ENCODE measurements at places on chromosomes 5 and 9.

GRCh38 chr9:91151718-91152095 lies 210.0 kb downstream of the AUH start:
- no peak for DNase-seq

DNA sequence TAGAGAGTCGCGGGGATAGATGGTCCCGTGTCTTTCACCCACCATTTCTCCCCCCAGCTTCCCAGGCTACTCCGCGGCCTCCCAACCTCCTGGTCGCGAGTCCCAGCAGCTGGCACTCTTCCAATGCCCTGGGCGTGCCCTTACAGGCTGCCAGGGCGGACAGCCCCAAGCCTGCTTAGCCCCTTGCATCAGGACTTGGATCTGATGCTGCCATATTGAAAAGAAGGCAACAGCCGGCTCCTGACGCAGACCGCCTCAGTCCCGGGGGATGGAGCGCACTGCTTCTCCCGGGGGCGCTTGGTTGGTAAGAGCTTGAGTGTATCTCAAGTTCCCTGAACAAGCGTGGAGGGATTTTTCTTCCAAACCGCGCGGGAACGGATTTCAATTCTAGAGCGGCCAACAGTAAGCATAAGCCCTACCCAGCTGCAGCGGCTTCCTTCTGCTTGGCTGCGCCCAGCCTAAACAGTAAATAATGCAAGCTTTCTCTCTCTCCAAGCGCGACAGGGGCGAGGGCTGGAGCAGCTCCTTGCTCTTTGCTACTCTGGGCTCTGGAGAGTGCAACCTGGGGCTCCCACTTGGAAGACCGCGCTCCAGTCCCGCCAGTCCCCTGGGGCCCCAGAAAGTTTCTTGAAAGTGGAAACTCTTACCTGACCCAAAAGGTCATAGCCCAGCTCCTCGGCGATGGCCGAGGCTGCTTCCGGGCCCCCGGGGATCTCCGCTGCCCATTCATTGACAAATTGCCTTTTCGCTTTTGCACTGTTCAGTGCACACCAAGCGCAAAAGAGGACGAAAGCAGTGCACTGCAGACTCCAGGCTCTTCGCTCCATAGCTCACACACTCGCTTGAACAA lies 607 bp downstream of the PCSK1 start:
- DNase-seq: no peak

DNA sequence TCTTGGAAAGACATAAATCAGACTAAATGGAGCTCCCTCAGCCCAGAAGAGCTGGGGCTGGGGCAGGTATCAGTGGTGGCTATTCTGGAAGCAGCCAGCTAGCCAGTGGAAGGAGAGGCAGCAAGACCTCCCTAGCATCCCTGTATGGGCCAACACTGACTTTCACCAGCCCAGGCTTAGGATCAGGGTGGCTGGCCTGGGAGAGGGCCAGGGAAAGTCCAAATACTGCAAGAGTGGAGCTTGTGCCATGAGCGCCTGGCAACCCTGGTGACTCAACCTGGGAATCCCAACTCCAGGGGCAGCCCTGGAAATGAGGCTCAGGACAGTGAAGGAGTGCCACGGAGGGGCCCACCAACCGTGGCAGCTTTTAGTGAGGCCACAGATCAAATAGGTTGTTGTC lies 7.6 kb upstream of the IRF1 start:
- DNase-seq: no peak

DNA sequence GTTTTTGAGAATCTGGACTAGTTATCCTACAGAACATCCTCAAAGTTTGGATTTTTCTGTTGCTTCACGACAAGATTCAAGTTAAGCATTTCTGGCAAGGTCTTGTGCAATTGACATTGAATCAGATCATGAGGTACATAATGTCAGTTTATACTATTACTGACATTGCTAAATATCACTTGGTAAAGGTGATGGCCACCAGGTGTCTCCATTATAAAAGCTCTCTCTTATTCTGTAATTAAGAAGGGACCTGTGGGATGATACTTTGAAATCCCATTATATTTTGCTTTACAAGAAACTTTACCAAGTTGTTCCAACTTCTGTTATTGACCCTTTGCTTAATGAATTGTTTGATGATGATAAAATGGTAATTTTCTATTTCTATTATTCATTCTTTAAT lies 131.0 kb upstream of the ASTN2 start:
- DNase-seq: no peak

DNA sequence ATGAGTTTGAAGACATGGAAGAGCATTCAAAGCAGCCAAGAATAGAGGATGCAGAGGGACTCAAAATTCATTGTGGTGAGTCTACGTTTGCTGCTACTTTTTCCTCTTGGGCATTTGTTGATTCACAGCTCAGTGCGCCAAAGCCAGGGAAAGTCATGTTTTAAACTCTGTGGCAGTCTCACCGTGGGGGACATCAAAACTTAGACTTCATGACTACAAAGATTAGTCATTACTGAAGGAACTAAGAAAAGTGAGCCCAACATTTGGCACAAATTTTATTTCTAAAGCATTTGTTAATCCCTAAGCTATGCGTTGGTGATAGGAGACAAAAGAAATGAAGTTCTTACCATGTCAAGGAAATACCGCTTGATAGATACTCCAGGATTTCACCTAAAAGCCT lies 73.7 kb upstream of the MTAP start:
- no peak for DNase-seq

- no peak for DNase-seq
These were observed 53.2 kb downstream of the ENC1 start for GRCh38 chr5:74587300-74587699.

DNA sequence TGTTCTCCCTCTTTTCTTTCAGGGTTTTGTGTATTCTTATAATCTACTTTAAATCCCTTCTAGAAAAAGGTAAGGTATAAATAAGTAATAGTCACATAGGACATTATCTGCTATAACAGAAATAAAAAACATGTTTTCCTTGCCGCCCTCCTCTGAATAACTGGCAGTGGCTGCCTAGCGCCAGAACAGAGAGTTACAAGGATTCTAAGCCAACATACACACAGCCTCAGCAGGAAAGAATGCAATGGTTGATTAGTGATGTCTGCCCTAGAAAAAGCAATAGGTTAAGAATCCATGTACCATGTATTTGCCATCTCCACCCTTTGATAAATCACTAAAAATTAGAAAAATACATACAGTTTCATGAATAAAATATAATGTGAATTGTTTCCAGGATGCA lies 4.9 kb downstream of the MED27 start:
- DNase-seq: no peak

GRCh38 chr9:129910628-129911567 lies 75.6 kb downstream of the USP20 start:
- no peak for DNase-seq

GRCh38 chr5:93611976-93612854 lies 29.2 kb downstream of the NR2F1 start:
- no peak for DNase-seq

GRCh38 chr5:94906750-94907149 lies 288.3 kb downstream of the SLF1 start:
- DNase-seq: no peak

- DNase-seq: no peak
These were observed 230.7 kb downstream of the ASTN2 start for GRCh38 chr9:117184173-117184572.

DNA sequence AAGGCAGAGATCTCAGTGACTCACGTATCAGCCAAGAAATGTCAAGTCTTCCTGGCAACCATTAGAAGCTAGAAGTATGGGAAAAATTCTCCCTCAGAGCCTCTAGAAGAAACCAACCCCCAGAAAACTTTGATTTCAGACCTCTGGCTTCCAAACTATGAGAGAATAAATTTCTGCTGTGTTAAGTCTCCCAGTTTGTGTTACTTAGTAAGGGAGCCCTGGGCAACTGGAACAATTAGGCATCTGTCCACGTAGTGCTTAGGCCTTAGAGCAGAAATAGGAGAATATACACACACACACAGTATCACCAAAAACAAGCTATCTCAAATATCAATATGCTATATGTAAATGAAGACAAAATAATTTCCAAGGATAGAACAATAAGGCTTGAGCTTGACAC lies 894.8 kb upstream of the CDH10 start:
- no peak for DNase-seq

GRCh38 chr9:132792547-132792946 lies 85.5 kb downstream of the AK8 start:
- no peak for DNase-seq

- no peak for DNase-seq
These were observed 37.6 kb downstream of the ACER2 start for GRCh38 chr9:19446361-19446861.

GRCh38 chr9:33249087-33249658 lies 9.2 kb downstream of the SPINK4 start:
- DNase-seq: no peak

DNA sequence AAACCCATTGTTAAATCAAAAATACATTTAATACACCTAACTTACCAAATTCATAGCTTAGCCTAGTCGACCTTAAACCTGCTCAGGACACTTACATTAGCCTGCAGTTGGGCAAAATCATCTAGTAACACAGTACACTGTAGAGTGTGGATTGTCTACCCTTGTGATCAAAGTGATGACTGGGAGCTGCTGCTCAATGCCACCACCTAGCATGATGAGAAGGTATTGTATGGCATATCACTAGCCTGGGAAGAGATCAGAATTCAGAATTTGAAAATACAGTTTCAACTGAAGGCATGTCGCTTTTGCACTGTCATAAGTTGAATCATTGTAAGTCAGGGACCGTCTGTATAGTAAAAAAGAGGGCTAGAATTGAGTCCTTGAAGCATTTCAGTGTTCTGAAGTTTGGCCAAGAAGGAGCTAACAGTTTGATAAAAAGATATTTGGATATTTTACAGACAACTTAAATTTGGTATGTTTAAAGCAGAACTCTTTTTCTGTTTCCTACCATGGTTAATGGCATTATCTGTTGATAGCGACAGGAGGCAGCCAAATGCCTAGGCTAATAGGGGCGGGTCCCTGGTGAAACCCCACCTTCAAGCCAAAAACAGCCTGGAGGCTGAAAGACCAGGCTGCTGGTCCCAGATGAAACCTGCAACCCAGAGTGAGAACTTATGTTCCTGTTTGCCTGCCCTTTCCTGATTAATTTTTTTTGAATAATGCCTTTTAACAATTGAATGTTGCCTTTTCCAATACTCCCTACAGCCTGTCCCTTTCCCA lies 23.0 kb downstream of the SMIM15 start:
- DNase-seq: no peak

DNA sequence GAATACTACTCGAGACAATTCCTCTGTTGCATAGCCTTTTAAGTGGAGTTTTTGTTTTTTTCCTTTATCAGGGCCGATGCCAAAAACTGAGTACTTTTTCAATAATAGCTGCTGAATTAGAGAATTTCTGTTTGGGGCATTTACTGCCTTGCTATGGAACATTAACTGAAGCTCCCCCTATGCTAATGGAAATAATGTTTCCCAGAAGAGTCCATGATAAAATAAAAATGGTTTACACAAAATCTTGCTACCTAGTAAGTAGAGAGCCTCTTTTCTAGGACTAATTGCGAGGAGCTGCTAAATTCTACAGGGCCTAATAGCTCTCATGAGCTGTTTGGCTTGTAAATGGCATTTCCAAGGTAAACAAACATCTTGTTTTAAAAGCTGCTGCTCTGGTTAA lies 128.2 kb upstream of the MYO10 start:
- no peak for DNase-seq

GRCh38 chr9:135812961-135813360 lies 94.4 kb downstream of the CAMSAP1 start:
- no peak for DNase-seq

GRCh38 chr5:35306716-35307365 lies 76.6 kb upstream of the PRLR start:
- no peak for DNase-seq

GRCh38 chr5:12668564-12668963 lies 764.3 kb upstream of the CTNND2 start:
- no peak for DNase-seq

- no peak for DNase-seq
These were observed 271.8 kb downstream of the TRIM32 start for GRCh38 chr9:116958881-116959280.

GRCh38 chr5:141010047-141010793 lies 41.0 kb upstream of the PCDHB1 start:
- DNase-seq: no peak

- DNase-seq: no peak
These were observed 170.5 kb downstream of the DCP2 start for GRCh38 chr5:113147101-113147508.

DNA sequence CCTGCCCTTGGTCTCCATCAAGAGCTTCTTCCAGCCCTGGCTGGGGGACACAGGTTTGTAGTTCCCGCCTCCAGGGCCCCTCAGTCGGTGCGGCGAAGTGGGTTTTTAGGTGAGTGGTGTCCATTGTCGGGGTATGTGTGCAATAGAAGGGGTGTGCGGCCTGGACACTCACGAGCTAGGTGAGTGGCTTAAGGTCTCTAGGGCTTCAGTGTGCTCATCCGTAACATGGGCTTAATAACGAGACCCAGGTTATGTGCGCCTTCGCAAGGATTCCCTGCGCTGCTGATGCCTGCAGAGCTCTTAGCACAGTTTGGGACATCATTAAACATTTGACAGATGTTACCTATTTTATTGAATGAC lies 656 bp downstream of the CEP78 start:
- no peak for DNase-seq

GRCh38 chr5:55364537-55365055 lies 56.8 kb downstream of the MTREX start:
- no peak for DNase-seq

DNA sequence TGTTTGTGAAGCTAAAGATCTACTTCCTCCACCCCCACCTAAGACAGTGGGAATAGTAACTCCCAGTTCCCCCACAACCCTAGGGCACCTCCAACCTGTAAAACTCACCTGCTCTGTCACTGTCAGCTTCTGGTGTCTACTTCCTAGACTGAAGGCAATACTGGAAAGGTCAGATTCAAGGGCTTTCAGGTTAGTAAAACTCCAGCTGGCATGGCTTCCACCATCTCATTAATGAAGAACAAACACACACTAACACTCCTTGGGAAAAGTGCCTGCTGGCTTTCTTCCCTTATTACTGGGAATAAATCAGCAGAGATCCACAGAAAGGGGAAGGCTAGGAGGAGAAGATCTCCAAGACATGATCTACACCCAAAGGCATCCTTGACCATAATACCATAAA lies 109.9 kb downstream of the TMEM174 start:
- DNase-seq: no peak

GRCh38 chr5:12292610-12293204 lies 388.5 kb upstream of the CTNND2 start:
- DNase-seq: no peak

DNA sequence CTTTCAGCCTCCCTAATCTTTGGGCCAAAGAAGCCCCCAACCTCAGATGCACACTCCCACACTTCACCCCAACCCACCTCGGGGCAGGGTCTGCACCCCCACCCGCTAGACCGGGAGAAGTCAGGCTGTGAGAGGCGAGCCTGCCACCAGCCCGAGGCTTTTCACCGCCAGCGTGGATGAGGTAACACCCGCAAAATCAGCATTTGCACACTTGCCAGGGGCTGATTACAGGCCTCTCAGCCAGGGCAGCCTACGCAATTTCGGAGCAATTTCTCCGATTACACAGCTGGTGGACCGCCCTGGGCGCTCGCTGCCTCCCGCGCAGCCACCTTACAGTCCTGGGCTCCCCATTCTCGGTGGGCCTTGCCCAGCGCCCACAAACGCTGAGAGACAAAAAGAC lies 68.5 kb downstream of the FOXD1 start:
- DNase-seq: no peak

Data from activated naive CD4-positive, alpha-beta T cell treated with Interleukin-2 at 50 U/mL for 16 hours (primary cell).